ENCODE measurements at places on chromosomes 3 and 15.

- DNase-seq, result no peak
Measured at GRCh38 chr3:131007256-131007655, 19.4 kb downstream of the ASTE1 start.

DNA sequence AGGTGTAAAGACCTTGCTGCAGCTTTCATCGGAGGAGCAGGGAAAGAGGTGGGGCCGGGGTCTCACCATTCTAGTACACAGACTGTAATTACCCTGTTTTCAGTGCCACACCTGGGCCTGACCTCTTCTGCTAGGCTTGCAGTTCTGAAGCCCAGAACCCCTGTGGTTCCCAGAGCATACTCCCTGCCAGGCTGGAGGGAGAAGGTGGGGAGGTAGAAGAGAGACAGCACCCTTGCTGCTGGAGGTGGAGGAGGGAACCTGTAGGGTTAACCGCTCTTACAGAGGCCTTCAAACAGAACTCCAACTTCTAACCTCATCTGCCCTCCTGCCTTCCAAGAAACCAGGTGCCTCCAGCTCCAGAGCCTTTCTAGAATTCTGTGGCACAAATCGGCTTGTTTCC, 27.0 kb downstream of the PCOLCE2 start:
- DNase-seq, result no peak

DNA sequence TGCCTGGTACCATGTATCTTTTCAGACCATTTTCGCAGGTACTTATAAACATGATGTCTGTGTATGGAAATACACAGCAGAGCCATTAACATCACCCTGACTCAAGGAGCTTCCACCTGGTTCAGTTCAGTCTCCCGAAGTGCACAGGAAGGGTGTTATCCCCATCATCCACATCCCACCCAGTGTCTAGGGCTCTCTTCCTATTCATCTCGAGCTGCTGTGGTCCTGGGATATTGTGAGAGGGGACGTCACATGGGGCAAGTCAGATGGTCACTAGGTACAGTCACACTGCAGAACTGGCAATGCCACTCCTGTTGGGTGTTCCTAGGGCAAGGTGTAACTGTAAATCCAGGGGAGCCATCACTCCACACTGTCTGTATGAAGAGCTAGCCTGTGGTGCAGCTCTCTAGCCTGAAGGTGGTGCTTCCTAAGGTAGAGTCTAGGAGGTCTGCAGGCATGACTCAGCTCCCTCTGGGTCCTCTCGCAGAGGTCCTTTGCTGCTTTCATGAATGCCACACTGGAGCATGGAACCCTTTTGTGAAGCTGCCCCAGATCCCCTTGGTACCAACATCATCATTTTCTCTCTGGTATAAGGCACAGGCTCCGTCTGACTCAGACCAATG, 13.9 kb downstream of the ISLR2 start:
- DNase-seq, result peak; percentile 60

DNA sequence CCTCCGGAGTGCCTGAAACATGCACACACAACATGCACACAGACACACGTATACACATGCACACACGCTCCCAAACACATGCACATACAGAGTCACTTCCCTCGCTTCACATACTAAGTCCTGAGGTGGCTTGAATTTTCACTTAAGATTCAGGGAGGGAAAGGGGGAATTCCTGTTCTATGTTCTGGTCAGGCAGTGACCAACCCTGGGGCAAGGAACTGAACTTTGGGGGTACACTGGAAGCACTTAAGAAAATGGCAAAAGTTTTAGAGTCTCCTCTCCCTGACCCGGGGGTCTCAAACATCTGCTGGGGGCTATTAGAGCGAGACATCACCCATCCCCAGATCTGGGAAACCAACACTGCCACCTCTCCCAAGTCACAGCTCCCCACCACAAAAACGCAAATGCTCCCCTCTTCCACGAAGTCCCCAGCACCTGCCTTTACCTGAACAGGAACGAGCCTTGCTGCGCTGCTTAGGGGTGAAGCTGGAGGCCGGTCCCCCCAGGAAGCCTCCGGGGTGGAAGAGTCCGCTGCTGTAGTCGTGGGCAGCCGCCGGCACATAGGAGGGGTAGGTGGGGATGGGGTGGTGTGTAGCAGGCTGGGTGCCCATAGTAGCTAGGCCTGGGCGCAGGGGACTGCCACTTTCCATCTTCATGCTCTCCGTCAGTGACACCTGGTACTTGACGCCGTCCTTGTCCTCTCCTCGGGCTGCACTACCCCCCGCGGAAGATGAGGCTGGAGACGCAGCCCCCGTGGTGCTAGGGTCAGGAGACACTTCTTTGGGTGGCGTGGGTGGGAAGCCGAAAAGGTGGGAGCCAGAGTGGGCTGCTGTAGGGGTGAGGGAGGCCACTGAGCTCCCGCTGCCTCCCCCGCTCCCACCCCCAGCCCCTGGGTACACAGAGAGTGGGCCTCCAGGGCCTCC, 7.5 kb downstream of the GATA2 start:
- no peak for DNase-seq

DNA sequence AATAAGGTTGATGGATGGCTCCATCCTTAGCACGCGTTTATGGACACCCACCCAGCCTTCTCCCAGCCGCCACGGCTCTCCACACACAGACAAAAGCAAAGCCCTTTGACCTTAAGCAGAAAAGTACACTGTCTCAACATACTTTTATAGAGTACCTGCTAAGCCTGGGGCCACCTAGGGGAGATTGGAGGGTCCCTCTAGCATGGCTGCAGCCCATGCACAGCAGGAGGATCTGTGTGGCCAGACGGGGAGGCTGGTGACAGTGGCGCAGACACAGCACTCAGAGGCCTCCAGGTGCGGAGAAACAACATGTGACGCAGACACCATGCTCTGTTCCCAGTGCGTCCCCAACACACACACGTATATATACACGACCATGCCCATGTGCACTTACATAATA, 174.9 kb downstream of the XXYLT1 start:
- DNase-seq, result no peak

DNA sequence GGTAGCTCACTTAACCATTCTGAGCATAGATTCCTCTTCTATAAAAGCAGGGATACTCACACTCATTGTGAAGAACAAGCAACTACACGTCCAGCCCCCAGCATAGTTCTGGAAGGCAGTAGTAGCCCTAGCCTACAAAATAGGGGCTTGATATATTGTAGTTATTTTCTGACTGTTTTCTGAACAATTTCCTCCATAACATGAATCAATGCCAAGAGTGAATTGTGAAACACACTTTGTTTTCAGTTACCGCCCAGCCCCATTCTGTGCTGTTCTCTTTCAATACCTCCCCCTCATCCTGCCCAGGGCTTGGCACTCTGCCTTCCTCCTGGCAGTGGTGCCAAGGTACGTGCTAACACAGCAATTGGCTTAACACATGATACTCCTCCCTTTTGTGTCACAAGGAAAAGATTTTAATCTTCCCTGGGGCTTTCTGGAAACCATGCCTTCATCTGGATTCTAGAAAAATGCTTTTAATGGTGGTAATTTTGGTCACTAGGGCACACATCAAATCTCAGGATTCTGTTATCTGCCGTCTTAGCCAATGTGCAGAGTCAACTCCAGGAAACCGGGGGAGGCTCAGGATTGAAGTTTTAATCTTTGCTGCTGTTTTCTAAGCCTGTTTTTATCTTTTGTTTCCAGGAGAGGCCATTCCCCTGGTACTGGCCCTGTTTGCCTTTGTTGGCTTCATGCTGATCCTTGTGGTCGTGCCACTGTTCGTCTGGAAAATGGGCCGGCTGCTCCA, 37.2 kb downstream of the IL20RB start:
- DNase-seq, result no peak

DNA sequence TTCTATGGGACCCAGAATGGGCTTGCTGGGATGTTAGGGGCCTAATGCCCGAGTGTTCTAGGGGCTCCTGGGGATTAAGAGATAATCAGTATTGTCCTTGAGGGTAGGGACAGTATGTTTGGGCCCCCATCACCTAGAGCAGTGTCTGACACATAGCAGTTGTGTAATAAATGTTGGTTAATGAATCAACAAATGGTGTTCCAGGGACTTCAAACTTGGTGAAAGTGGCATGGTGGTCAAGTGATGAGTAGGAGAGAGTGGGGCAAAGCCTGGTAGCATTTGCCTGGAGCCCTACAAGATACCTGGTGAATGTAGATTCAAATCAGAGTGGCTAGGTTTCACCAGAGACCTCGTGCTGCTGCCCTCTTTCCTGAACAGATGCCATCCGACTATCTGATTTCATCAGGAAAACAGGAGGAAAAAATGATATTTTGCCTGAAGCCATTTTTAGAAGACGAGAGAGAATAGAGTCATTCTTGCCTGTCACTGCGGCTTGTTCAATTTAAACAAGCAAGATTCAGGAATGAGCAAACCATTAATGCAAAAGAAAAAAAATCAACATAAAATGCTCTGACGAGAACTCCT, 117.3 kb downstream of the RPL22L1 start:
- no peak for DNase-seq

- DNase-seq, result no peak
Measured at GRCh38 chr15:87470923-87471322, 785.6 kb downstream of the NTRK3 start.
